Urinary bladder (tissue), 4 donors: ENCODE measurements at places on chromosomes 6 and 20. TPM values are rescaled to one million over a fixed set of nuclear protein-coding genes. Genes with fewer than 3 reads are reported as not detected.

DNA sequence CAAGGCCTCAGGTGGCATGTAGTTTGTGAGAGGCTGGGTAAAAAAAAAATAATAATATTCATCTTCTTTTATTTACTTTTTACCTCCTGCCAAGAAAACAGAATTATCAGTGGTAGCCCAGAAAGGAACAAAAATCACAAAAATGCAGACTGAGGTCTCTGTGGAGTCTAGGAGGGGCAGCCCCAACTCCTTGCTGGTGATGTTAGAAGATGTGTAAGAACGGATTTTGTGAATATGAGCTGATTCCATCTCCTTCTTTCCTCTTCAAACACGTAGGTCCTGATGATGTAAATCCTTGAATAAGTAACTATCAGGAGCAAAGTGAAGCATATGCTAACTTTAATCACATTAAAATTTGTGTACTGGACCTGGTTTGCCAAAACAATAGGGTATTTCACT lies 226.8 kb downstream of the EYA4 start:
- no peak for DNase-seq

- DNase-seq: no peak
Observed at GRCh38 chr6:53718597-53719460, 53.3 kb upstream of the KLHL31 start.

DNA sequence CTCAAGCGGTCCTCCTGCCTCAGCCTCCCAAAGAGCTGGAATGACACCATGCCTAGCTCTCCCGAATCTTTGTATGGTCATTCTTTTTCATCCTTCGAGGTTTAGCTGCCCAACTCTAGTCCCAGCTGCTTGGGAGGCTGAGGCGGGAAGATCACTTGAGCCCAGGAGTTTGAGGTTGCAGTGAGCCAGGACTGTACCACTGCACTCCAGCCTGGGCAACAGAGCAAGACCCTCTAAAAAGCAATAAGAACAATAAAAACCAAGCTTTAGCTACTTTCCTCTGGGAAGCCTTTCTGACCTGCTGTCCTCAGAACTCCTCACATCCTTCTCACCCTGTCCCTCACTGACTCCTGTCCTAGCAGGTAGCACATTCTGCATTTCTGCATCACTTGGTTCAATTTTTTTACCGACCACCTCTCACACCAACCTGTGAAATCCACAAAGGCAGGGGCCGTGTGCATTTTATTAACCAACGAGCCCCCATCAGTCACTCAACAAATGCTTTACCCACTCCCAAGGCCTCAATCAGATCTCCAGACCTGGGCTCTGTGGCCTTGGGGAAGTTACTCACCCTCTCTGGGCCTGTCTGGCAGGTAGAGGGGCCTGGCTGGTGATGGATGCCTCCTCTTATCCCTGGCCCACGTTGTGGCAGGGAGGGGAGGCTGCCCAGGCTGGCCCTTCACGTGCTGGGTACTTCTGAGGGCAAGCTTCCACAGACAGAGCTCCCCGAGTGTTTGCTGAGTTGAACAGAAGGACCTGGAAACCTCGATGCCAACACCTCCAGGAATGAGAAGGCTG lies 14.7 kb upstream of the SRC start:
- DNase-seq: no peak

- DNase-seq: no peak
Observed at GRCh38 chr20:36170542-36171215, 16.1 kb downstream of the EPB41L1 start.

GRCh38 chr6:137214931-137215330 lies 4.3 kb downstream of the IFNGR1 start:
- DNase-seq: no peak

The SUMO4 gene
- 14.6 TPM for total RNA-seq
